Suprapubic skin (tissue), 4 donors: ENCODE measurements at places on chromosomes 12 and 14. TPM values are rescaled to one million over a fixed set of nuclear protein-coding genes. Genes with fewer than 3 reads are reported as not detected.

P3H3 gene
- 13.4 TPM for total RNA-seq

OR9K2 gene
- total RNA-seq = not detected

TNFAIP2 gene
- 19.5 TPM for total RNA-seq

RD3L gene
- not detected for total RNA-seq

- no peak overlapping the region for H3K27ac ChIP-seq
- H3K27me3 ChIP-seq = no peaks in the 10 kb centered on the region
- no peaks in the 10 kb centered on the region for H3K36me3 ChIP-seq
- DNase-seq = no peak
- peaks cover under 1% of the 10 kb centered on the region for H3K4me1 ChIP-seq
Measured at GRCh38 chr12:12499909-12500604, 62.6 kb downstream of the DUSP16 start.

DNA sequence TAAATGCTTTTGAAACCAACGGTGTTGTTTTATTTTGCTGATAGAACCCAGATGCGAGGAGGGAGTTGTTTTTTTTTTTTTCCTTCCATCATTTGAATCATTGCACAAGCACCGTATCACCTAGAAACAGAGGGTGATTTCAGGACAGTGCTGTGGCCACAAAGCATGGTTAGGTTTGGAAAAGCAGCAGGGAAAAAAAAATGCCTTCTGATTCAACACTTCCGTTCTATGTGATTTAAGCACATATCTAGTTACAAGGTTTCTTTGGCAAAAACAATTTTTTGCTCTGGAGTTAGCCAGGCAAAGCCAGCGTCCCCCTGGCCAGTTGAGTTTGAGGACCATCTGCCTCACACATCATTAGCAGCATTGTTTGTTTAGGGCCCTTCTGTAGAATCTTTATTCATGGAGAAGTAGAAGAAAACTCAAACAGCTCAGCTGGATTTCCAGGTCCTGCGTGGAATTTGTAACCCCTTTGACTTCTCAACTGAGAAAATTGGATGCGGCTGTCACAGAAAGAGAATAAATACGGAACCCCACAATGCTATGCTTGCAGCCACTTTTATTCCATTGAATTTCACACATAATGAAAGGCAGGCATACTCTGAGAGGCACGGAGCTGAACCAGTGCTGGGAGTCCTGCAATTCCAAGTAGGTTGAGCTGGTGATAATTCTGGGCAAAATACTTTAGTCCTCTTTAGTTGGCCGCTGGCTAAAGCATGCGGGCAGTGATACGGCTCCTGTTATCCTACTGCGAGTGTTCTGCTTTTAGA lies 17.0 kb upstream of the WNT5B start:
- H3K4me3 ChIP-seq = no peak overlapping the region
- H3K27ac ChIP-seq = no peak overlapping the region
- no peak for DNase-seq
- H3K36me3 ChIP-seq = no peaks in the 10 kb centered on the region
- H3K4me1 ChIP-seq = peaks cover 29% of the 10 kb centered on the region
